ENCODE measurements at places on chromosomes 4 and X.

- no peak for DNase-seq
These were observed 29.4 kb downstream of the IRF2 start for GRCh38 chr4:184444953-184445309.

- no peak for DNase-seq
These were observed 49.5 kb downstream of the HS6ST2 start for GRCh38 chrX:132908891-132909290.

GRCh38 chrX:23797371-23798128, 14.6 kb downstream of the SAT1 start:
- no peak for DNase-seq

GRCh38 chr4:124713185-124713592, 657 bp upstream of the ANKRD50 start:
- no peak for DNase-seq

DNA sequence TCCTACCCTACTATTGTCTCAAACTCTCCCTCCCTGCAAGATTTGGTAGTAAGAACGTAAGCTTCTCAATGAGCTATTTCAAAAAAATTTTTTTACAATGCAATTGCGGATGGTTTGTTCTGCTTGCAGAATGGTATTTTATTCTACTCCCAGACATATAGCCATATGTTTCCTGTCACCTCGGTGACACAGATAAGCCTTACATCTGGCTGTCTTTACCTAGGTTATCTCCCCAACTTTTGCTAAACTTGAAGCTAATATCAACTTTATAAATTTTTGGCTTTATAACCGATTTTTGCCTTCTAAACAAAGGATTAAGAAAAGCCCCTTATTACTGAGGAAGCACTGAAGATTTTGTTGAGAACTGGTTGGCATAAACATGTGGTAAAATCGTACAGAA, 331.5 kb downstream of the TENM3 start:
- DNase-seq, result no peak

DNA sequence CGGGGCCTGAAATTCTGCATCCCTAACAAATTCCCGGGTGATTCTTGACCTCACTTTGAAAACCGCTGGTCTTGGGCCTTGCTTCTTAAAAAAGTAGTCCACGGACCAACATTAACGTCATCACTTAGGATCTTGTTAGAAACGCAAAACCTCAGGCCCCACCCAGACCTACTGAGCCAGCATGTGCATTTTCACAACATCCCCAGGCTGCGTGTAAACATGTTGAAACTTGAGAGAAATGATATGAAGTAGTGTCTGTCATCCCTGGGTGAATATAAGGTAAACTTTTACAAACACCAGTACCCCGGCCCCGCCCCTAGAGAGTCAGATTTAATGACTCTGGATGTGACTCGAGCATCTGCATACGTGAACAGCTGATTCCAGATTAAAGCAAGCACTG, 33.7 kb downstream of the SORBS2 start:
- no peak for DNase-seq

- no peak for DNase-seq
These were observed 535.5 kb downstream of the MID1IP1 start for GRCh38 chrX:39336671-39337311.

GRCh38 chr4:104492183-104492771, 2.4 kb downstream of the CXXC4 start:
- DNase-seq, result no peak

GRCh38 chr4:145870155-145871020, 68.2 kb downstream of the ZNF827 start:
- no peak for DNase-seq

- DNase-seq, result no peak
These were observed 15.0 kb downstream of the UGT8 start for GRCh38 chr4:114613560-114613959.

- no peak for DNase-seq
These were observed 1577.0 kb upstream of the TENM3 start for GRCh38 chr4:180665994-180666824.

- no peak for DNase-seq
These were observed 171.8 kb upstream of the TTC29 start for GRCh38 chr4:147117431-147117830.

GRCh38 chr4:174654634-174655033, 132.3 kb upstream of the HPGD start:
- DNase-seq, result no peak

- no peak for DNase-seq
These were observed 926.5 kb downstream of the PDHA2 start for GRCh38 chr4:96766359-96766758.

DNA sequence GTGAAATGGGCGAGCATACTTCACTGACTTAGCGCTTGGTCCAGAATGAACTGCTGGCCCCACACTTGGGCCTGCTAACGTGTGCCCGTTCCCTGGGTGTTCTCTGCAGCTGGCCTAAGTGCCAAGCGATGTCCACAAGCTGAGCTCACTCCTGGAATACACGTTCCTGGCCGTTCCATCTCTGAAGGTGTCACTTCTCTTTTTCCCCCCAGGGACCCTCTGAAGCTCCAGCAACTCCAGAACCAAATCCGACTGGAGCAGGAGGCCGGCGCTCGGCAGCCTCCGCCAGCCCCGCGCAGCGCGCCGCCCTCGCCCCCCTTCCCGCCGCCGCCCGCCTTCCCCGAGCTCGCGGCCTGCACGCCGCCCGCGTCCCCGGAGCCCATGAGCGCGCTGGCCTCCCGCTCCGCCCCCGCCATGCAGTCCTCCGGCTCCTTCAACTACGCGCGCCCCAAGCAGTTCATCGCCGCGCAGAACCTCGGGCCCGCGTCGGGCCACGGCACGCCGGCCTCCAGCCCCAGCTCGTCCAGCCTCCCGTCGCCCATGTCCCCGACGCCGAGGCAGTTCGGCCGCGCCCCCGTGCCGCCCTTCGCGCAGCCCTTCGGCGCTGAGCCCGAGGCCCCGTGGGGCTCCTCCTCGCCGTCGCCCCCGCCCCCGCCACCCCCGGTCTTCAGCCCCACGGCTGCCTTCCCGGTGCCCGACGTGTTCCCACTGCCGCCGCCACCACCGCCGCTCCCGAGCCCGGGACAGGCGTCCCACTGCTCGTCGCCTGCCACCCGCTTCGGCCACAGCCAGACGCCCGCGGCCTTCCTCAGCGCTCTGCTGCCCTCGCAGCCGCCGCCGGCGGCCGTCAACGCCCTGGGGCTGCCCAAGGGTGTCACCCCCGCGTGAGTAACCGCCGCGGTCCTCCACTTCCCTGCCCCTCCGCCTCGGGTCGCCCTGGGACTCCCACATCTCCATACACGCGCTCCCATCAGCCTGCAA, 132.3 kb downstream of the CBR4 start:
- no peak for DNase-seq

DNA sequence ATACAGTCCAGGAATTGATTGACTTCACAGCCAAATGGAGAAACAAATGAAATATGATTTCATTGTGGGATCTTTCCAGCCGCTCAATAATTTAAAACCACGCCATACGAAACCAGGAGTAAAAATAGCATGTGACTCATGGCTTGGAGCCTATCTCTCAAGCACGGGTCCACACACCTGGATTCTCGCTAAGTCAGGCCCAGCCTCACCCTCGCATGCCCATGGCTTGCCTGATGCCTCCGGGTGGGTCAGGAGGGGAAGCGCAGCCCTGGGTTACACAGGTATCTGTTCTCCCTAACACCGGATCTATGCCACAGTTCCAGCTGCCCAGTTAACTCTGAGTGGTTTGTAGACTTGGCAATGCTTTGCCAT, 5.6 kb upstream of the ABLIM2 start:
- DNase-seq, result no peak

- no peak for DNase-seq
These were observed 71.2 kb downstream of the ZNF518B start for GRCh38 chr4:10385994-10386394.

GRCh38 chr4:124209211-124209610, 503.3 kb downstream of the ANKRD50 start:
- no peak for DNase-seq

DNA sequence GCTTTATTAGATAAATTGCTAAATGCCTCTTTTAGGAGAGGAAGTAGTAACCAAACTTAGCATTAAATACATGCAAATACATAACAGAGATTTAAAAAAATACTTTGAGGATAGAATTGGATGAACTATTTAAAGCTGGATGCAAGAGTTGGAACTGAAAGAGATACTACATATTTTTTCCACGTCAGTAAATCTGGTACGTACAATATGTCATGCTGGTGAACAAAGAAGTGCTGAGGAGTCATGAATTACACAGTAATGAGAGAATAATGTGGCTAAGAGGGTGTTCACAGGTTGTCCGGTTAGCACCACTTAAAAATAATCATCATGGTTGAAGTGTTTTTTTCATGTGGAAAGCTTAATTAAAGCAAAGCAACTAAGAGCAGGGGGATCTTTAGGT, 184.1 kb upstream of the FRMPD4 start:
- DNase-seq, result no peak

- peak; percentile 47 for DNase-seq
These were observed 45.2 kb upstream of the CLCN4 start for GRCh38 chrX:10111364-10112148.

- no peak for DNase-seq
These were observed 39.9 kb downstream of the ATG4A start for GRCh38 chrX:108131471-108131870.

GRCh38 chrX:131955099-131955777, 67.9 kb upstream of the STK26 start:
- no peak for DNase-seq

DNA sequence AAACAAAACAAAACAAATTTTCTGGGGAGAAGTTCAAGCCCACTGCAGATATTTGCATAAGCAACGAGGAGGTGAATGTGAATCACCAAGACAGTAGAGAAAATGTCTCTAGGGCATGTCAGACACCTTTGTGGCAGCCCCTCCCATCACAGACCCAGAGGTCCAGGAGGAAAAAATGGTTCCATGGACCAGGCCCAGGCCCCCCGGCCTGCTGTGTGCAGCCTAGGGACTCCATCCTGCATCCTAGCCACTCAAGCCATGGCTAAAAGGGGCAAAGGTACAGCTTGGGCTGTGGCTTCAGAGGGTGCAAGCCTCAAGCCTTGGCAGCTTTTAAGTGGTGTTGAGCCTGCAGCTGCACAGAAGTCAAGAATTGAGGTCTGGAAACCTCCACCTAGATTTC, 54.0 kb downstream of the LPAR4 start:
- no peak for DNase-seq

- no peak for DNase-seq
These were observed 169.8 kb downstream of the CLCN4 start for GRCh38 chrX:10326578-10326977.

GRCh38 chr4:176036585-176037205, 28.9 kb upstream of the WDR17 start:
- DNase-seq, result no peak

All from activated T-helper 1 cell treated with Interleukin-2 at 50 U/mL for 16 hours (primary cell).